ENCODE measurements at places on chromosomes 11 and 22.

- DNase-seq: no peak
These were observed 293.9 kb upstream of the NARS2 start for GRCh38 chr11:78868563-78868962.

DNA sequence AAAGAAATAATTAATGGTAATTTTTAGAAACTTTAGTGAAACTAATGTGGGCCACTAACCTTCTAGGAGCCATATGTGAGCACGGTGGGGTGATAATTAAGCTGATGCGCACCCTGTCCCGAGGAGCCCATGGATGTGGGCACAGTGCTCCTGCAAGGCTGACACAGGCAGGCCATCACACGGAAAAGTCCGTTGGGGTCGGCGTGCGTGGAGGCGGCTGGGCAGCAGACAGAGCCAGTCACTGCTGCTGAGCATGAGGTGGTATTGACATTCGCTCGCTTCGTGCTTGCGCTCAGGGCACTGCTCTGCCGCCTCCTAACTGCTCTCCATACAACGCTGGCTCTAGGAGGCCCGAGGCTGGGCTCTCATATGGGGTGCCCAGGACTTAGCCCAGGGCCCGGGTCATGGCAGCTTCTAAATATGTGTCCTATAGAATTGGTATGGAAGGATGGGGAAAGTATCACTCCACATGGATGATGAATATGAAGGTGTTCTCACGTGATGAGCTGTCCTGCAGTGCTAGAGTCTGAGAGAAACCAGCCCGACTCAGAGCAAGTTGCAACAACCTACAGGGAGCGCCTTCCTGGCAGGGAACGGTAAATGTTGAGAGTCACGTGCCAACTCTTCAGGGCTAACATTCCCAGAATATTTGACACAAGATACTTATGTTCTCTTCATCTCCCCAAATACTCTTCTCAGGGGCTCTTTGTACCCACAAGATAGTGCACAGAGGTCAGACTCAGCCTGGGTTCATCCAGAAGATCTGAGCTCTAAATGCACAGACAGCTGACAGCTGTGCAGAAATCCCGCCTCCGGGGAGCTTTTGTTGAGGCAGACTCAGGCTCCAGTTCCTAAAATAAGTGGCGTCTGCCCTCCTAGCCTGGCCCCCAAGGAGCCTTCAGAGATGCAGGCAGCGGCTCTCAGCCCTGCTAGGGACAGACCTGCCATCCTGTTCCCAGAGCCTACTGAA, 50.6 kb upstream of the ARFGAP3 start:
- DNase-seq: no peak

DNA sequence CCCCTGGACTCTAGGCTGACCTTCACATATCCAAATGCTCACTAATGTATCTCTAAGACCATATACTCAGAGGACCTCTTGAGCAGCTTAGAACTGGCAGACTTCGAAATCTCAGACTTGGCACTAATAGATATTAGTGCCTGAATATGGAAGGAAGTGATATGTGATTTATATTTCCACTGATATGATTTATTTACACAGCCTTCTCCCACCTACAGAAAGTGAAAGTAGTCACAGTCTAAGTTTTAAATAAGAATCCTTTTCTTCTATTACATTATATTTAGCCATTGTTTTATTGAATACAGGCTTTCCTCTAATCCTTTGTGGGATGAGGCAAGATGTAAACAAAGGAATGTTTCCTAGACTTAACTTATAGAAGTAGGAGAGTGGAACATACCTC, 6.7 kb upstream of the NAV2 start:
- no peak for DNase-seq

- no peak for DNase-seq
These were observed 24.7 kb downstream of the PLEKHA7 start for GRCh38 chr11:16989554-16989953.

GRCh38 chr11:20661445-20661844, 7.9 kb upstream of the NELL1 start:
- no peak for DNase-seq

GRCh38 chr22:45154383-45154782, 9.3 kb upstream of the NUP50 start:
- no peak for DNase-seq

- no peak for DNase-seq
These were observed 11.1 kb downstream of the ADAMTS15 start for GRCh38 chr11:130459521-130459920.

DNA sequence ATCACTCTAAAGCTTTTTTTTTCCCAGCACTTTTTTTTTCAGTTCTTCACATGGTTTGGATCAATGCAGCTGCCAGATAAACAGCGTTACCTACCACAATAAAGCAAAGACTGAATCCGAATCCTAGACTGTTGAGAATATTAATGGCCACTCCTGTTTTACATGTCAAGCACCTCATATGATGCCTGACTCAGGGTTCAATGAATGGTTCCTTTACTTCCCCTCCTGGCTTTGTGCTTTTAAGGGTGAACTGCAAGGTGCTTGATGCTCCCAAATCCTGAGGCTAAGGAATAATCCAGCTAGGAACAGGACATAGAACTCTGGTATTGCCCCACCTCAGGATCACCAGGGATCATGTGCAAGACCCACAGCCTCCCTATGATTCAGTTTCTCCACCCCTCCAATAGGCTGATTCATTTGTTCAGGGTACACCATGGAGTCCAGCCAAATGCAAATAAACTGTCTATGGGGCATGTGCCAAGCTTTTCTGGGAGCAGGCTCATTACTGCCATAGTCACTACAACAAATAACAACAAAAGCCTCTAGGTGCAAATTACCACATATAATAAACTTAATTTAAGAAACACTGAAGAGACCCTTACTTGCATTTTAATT, 104.3 kb downstream of the GAB2 start:
- DNase-seq: no peak

- no peak for DNase-seq
These were observed 10.4 kb upstream of the CDC42BPG start for GRCh38 chr11:64854534-64855502.
